NB4 (cell line): ENCODE measurements at places on chromosomes 5 and 9.

DNA sequence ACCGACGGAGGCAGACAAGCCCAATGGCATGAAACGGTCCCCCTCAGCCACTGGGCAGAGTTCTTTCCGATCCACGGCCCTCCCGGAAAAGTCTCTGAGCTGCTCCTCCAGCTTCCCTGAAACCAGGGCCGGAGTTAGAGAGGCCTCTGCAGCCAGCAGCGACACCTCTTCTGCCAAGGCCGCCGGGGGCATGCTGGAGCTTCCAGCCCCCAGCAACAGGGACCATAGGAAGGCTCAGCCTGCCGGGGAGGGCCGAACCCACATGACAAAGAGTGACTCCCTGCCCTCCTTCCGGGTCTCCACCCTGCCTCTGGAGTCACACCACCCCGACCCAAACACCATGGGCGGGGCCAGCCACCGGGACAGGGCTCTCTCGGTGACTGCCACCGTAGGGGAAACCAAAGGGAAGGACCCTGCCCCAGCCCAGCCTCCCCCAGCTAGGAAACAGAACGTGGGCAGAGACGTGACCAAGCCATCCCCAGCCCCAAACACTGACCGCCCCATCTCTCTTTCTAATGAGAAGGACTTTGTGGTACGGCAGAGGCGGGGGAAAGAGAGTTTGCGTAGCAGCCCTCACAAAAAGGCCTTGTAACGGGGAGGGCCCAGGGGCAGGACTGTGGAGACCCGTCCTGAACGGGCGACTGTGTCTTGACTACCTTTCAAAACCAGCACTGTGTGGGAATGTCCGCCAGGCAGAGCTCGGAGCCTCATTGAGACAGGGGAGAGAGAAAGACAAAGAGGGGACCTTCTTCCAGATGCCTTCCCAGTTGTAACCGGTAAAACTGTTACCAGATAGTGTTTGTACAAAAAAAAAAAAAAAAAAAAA lies 29.9 kb downstream of the CD180 start:
- no peak for DNase-seq

DNA sequence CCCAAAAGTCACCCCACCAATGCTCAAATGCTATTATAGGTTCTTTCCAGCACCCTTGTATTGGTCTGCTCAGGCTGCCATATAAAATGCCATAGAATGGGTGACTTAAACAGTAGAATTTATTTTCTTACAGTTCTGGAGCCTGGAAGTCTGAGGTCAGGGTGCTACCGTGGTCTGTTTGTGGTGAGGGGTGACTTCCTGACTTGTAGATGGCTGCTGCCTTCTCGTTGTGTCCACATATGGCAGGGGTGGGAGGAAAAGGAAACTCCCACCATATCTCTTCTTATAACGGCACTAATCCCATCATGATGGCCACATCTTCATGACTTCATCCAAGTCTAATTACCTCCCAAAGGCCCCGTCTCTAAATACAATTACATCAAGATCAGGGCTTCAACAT lies 257.8 kb upstream of the TARS1 start:
- peak; percentile 47 for DNase-seq

- no peak for DNase-seq
Observed at GRCh38 chr9:128175102-128175563, 15.1 kb downstream of the BBLN start.

- DNase-seq, result no peak
Observed at GRCh38 chr5:158116965-158117364, 258.0 kb upstream of the CLINT1 start.

DNA sequence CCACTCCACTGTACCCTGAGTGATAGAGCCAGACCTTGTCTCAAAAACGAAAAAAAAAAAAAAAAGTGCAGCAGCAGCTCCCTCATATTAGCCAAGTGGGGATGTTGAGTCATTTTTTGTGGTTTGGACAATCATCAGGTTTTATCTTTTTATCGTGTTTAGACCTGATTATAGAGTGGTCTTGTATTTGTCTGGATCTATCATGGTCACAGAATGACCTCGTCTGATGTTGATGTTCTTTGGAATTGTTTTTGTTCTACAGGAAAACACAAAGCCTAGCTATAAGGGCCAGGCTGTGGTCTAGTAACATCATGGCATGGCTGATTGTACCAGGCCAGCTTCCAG lies 1.6 kb upstream of the FBXW11 start:
- no peak for DNase-seq

DNA sequence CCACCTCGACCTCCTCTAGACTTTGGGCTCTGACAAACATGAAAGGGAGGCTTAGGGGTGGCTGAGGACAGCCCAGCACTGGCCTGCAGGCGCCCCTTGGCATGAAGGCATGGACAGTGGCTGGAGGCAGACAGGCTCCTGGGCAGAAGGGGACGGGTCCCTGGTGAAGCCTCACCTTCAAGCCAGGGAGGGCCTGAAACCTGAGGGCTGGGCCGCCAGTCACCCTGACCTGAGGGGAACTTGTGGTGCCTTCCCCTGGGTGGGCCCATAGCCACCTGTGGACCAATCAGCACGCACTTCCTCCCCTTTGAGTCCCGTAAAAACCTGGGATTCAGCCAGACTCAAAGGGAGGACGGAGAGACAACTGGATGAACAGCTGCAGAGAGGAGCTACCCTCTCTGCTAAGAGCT lies 90.4 kb upstream of the PUM3 start:
- DNase-seq, result no peak

- DNase-seq, result peak; percentile 65
Observed at GRCh38 chr5:162209005-162209605, 141.5 kb downstream of the GABRG2 start.

GRCh38 chr5:15446552-15446951 lies 53.4 kb upstream of the FBXL7 start:
- no peak for DNase-seq

DNA sequence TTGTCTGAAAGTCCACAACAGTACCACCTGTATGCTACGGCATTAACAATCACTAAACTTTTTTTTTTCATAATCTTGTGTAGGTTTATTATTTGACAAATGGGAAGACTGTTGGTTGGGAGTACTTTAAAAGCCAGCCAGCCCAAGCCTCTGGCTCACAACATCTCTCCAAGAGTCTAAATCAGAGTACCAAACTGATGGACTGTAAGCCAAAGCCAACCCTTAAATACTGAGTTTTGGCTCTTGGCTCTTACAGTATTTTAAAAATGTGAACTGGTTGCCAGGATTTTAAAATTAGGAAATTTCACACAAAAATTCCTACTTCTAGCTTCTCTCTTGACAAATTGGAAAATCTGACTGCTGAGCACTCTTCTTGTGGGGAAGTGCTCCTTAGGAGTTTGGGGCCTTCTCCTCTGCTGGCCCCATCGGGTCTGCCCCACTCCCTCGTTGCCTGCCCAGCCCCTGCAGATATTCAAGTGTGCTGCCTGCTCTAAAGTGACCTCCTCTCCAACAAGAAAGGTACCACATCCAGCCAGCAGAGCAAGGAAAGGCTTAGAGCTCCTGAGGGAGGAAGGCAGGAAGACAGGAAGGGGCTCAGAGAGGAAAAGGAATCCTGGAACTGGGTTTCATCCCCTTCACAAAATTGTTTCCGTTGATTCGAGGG lies 21.8 kb upstream of the TMOD1 start:
- no peak for DNase-seq

- no peak for DNase-seq
Observed at GRCh38 chr5:3310541-3311261, 284.9 kb upstream of the IRX1 start.

GRCh38 chr9:8027351-8027750 lies 227.8 kb upstream of the DMAC1 start:
- DNase-seq, result no peak

DNA sequence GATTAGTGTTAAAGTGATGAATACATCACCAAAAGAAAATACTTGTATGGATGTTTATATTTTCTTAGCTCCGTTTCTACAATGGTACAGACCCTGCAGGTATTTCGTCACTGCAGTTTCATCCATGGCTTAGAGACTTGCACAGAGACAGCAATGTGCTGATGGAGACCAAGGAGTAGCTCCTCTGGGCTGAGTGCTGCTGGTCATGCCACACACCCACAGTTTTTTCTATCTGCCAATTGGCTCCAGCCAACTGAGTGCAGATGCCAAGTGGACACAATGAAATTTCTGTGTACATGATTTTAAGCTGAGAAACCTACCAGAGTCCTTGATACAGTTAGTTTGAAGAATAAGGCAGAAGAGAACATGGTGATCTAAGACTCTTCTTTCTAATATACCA lies 145.9 kb upstream of the ADCY2 start:
- peak; percentile 6 for DNase-seq

GRCh38 chr9:14347406-14348122 lies 33.6 kb upstream of the NFIB start:
- DNase-seq, result no peak
